ENCODE measurements at places on chromosomes 13 and 19. TPM values are rescaled to one million over a fixed set of nuclear protein-coding genes. Genes with fewer than 3 reads are reported as not detected.

Gene REEP6
- 1.3 TPM for total RNA-seq

Gene ZNF491
- 4.2 TPM for total RNA-seq

GRCh38 chr19:38304866-38305429 is 897 bp downstream of the C19orf33 start:
- H3K4me1 ChIP-seq = peaks cover 7% of the 10 kb centered on the region
- no peaks in the 10 kb centered on the region for H3K27me3 ChIP-seq
- H3K4me3 ChIP-seq = no peak overlapping the region
- H3K27ac ChIP-seq = no peak overlapping the region
- H3K36me3 ChIP-seq = peaks cover 30% of the 10 kb centered on the region

DNA sequence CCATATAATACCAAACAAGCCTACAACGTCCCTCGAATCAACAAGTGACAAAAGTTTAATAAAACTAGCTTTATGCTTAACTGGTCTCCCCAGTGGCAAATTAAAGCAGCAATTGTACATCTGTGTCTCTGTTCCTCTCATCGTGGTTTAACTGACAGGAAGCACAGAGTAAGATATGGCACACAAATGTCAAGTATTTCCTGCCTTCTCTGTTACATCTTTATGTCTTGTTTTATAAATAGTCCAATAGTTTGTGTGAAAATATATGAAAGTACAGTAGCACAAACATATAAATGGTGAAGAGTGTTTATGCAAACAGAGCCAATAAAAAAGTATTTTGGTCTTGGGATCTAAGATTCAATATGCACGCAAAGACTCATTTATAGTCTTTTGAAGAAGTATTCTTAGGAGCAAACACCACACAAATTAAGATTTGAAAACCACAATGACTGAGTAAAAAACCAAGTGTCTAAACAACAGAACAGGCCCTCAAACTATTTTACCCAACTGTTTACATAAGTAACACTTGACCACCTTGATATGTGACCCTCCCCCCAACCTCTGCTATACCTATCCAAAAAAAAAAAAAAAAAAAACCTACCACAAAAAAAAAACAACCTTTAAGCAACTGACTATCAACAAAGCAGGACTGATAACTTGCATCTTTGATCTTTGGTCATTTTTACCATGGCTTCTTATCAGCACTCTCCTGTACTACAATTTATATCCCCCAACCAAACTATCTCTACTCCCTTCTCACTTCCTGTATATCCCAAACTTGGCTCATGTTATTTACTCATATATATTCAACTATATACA is 14.0 kb downstream of the ELF1 start:
- no peaks in the 10 kb centered on the region for H3K27me3 ChIP-seq
- DNase-seq = no peak
- no peak overlapping the region for H3K4me3 ChIP-seq
- H3K4me1 ChIP-seq = peaks cover 4% of the 10 kb centered on the region

GRCh38 chr13:104522235-104523072 is 1456.2 kb upstream of the SLC10A2 start:
- H3K36me3 ChIP-seq = no peaks in the 10 kb centered on the region
- no peak overlapping the region for H3K4me3 ChIP-seq
- no peak overlapping the region for H3K27ac ChIP-seq
- DNase-seq = no peak
